ENCODE measurements at places on chromosomes 12 and 14.

GRCh38 chr12:31298515-31298910 lies 27.4 kb downstream of the SINHCAF start:
- DNase-seq = no peak

- DNase-seq = no peak
These were observed 2.5 kb upstream of the PSEN1 start for GRCh38 chr14:73133795-73134194.

- DNase-seq = peak; percentile 55
These were observed 114.8 kb downstream of the MON2 start for GRCh38 chr12:62581288-62582064.

DNA sequence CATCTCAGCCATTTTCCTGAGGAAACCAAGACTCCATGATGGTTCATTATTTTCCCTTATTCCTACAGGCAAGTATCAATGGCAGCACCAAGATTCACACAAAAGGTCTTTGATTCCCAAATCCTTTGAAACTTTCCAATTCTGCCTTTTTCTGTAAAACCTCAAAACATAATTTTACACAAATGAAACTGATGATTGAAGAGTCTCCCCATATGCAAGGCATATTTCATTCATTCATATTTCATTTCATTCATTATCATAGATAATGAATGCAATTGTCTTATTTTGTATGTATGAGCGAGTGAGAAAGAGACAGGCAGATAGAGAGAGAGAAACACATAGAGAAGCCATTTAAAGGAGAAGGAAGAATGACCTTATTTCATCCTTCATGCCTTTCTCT lies 172.8 kb downstream of the BTG1 start:
- no peak for DNase-seq

GRCh38 chr14:60217713-60218112 lies 31.3 kb upstream of the PPM1A start:
- DNase-seq = no peak

DNA sequence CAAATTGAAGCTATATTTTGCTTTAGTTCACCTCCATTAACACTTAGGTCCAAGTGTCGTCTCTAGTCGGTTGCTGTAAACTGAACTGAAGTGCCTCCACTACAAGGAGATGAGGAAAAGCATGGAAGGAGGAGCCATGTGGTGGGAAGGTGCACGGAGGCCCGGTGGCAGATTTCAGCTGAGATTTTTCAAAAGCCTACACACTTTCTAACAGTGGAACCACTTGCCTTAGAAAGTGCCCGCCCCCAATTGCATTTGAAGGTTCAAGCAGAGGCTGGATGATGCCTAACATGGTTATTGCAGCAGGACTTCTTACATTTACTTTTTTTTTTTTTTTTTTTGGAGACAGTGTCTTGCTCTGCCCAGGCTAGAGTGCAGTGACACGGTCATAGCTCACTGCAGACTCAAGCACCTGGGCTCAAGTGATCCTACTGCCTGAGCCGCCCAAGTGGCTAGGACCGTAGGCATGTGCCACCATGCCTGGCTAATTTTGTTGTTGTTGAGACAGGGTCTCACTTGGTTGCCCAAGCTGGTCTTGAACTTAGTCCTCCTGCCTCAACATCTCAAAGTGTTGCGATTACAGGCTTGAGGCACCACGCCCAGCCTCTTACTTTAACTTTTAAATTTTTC lies 27.6 kb downstream of the EML1 start:
- no peak for DNase-seq

DNA sequence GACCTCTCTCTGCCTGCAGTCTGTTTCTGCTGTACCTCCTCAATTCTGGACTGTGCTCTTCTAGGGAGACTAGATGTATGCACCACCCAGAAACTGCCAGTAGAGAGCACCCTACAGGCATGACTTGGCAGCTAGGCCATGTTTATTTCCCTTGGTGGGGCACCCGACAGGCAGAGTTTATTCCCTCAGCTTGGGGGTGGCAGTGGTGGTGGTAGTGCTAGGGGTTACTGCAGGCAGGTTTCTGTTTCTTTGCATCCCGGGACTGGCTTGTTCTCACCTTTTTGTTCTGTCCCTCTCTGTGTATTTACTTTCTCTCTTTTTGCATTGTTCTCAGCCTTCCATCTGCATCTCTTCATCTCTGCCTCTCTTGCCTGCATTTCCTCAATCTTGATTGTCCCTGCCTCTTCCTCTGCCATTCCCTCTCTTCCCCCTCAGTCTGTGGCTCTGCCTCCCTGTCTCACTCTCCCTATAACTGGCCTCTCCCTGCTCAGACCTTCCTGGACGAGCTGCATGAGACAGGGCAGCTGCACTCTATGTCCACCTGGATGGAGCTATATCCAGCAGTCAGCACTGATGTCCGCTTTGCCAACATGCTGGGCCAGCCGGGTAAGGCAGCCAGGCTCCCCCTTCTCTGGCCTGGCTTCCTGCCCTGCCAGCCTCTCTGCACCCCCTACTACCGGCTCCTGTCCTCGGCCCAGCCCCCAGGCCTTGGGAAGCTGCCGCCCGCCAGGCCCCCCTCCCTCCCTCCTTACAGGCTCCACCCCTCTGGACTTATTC lies 13.8 kb downstream of the PRPF40B start:
- DNase-seq = peak; percentile 63

- DNase-seq = peak; percentile 29
These were observed 79.4 kb upstream of the HIF1A start for GRCh38 chr14:61615743-61616523.

DNA sequence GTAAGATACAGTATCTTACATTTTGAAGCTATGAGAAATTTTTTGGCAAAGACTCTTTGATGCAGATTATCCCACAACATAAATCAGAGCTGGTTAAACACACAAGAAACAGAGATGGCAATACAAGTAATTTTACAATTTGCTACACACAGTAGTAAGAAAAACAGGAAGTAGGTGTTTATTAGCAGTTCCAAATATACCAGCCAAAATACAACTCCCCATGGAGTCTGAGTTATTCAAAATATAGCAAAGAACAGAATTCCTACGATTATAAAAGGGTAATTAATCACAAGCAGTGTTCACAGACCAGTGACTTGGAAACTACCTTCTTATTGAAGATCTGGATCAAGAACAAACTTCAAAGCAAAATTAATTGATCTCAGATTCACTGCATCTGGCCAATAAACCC lies 83.9 kb downstream of the BMP4 start:
- no peak for DNase-seq

- peak; percentile 61 for DNase-seq
These were observed 69.4 kb downstream of the ATXN2 start for GRCh38 chr12:111529424-111530368.

DNA sequence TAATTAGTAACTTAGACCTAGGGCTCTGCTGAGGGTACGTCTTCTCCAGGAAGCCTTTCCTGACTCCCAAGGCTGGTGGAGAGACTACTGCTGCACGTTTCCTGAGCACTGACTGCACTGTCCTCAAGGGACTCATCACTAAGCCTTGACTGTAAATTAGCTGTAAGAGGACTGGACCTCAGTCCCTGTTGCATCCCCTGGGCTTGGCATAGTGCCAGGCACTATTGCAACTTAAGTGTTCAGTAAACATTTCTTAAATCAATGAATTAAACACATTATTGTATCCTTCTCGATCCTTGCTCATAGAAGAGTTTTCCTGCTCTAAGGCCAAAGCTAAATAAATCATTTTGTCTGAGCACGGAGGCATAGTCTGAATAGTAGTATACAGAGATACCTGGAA lies 31.9 kb upstream of the IFNG-AS1 start:
- DNase-seq = no peak

GRCh38 chr14:103801459-103801858 lies 45.9 kb downstream of the PPP1R13B start:
- peak; percentile 90 for DNase-seq

DNA sequence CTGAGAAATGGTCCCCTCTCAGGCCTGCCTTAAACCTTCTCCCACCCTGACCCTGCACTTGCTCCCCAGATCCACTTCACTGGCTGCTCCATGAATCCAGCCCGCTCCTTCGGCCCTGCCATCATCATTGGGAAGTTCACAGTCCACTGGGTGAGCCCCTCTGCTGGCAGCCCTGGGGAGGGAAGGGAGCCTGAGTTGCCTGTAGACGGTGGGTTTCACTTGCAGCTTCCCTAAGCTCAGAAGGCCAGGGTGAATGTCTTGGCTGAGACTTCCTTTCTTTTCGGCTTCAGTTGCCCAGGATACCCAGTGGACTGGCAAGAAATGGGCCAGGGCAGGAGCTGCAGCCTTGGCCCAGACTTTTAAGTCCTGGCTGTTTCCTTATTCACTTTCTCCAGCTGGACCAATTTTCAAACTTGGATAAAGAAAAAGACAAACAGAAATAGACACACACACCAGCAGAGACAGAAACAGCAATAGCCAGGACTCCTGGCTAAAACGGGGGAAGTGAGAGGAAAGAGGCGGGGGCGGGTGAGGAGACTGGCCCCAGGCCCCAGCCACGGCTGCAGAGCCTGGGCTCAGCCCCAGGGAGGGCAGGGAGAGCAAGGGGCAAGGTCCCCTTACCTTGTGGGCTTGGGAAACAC lies 2.0 kb downstream of the AQP6 start:
- DNase-seq = no peak

GRCh38 chr14:22397221-22397737 lies 191.7 kb downstream of the DAD1 start:
- no peak for DNase-seq

- DNase-seq = no peak
These were observed 7.4 kb downstream of the PRKCH start for GRCh38 chr14:61328626-61329262.

- no peak for DNase-seq
These were observed 61.0 kb upstream of the PPFIA2 start for GRCh38 chr12:81819991-81820633.

GRCh38 chr14:78228702-78229327 lies 58.6 kb downstream of the NRXN3 start:
- no peak for DNase-seq

- DNase-seq = peak; percentile 27
These were observed 113.4 kb downstream of the ETV6 start for GRCh38 chr12:11762723-11763326.

GRCh38 chr14:26996246-26996645 lies 398.4 kb upstream of the NOVA1 start:
- no peak for DNase-seq

DNA sequence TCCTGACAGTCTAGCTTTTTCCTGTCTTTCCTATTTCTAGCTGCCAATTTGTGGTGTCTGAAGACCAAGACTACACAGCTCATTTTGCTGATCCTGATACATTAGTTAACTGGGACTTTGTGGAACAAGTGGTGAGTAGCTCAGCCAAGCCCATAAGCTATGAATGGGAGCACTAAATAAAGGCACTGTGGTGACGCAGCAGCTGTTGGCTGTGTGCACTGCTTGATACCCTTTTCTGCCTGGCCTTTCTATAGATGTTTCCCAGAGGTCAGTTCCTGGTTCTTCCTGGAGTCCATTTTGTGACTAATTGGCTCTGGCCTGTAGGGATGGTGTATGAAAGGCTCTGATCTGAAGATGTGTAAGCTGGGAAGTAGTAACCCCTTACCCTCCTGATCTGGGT lies 20.5 kb downstream of the RNF10 start:
- DNase-seq = no peak

GRCh38 chr14:68367536-68367935 lies 425.3 kb downstream of the ZFP36L1 start:
- no peak for DNase-seq

DNA sequence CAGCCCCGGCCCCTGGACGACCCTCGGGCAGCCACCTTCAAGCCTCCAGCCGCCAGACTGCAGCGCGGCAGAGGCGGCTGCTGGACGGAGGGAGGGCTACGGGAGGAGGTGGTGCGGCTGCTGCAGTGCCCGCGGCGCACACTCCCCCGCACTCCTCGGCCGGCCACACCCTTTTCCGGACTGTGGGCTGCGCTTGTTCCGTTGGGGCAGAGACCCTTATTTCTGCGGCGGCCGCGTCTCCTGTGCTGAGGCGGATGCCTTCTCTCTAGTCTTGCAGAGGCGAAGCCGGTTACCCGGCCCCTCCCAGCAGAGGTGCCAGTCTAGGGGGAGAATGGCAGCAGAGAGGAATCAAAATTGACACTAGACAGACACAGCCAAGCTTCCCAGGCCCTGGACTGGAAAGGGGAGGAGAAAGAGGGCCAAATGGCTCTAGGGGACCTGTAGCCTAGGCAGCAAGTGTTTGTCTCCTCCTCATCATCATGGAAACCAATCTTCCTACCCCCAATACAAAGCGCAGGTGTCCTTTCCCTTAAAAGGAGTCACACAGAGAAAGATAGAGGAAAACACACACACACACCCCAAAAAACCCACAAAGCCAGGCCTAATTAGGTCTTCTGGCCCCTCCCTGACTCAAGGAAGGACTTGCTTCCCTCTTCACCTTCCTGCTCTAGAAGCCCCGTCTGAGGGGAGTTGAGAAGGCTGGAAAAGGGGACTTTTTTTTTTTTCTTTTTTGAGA lies 1.3 kb downstream of the ESYT1 start:
- peak; percentile 75 for DNase-seq

- DNase-seq = peak; percentile 80
These were observed 21.6 kb upstream of the GPR132 start for GRCh38 chr14:105086833-105087307.

DNA sequence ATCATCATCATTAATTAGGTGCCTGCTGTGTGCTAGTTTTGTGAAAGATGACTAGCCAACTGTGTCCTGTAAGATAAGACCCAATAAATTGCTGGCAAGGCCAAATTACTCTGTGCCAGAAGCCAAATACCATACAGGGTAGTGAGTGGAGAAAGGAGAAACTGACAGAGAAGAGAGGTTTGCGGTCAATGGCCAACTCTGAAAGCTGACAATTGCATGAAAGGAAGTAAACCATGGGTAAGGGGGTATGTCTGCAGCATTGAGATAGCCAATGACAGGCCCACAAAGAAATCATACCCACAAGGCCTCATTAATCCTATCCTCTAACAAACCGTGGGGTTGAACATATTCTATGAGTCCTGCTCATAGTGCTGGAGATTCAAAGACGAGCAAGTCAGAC lies 236.6 kb upstream of the CCDC196 start:
- DNase-seq = no peak

DNA sequence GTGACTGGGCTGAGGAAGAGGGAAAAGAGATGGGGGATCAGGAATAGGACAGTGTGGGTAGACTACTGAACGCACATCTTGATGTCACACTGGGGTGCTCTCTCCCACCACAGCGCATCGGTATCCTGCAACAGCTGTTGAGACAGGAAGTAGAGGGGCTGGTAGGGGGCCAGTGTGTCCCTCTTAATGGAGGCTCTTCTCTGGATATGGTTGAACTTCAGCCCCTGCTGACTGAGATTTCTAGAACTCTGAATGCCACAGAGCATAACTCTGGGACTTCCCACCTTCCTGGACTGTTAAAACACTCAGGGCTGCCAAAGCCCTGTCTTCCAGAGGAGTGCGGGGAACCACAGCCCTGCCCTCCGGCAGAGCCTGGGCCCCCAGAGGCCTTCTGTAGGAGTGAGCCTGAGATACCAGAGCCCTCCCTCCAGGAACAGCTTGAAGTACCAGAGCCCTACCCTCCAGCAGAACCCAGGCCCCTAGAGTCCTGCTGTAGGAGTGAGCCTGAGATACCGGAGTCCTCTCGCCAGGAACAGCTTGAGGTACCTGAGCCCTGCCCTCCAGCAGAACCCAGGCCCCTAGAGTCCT lies 6.9 kb downstream of the C1QL4 start:
- DNase-seq = no peak

GRCh38 chr12:1933342-1934051 lies 15.0 kb upstream of the CACNA2D4 start:
- DNase-seq = no peak

GRCh38 chr12:82517027-82517426 lies 158.7 kb downstream of the METTL25 start:
- DNase-seq = peak; percentile 2

GRCh38 chr12:67827820-67828383 lies 161.3 kb upstream of the IFNG-AS1 start:
- DNase-seq = peak; percentile 97
